ENCODE measurements at places on chromosomes 1 and 21.

DNA sequence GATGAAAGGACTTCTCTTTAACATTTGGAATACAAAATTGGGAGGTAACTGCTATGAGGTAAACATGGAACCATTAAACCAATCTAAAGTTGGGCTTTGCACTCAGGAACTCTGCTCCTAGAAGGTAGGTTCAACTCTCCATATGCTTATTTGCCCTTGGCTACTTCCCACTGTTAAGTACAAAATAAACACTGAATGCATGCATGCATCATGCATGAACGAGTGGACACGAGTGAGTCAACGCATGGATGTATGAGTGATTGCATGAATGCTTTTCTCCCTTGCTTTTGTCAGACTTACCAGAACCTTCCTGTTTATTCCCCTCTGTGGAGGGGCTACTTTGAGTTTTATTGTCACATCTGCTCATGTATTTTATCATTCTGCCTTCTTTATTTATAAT is 42.4 kb upstream of the RUNX1 start:
- no peak for DNase-seq

DNA sequence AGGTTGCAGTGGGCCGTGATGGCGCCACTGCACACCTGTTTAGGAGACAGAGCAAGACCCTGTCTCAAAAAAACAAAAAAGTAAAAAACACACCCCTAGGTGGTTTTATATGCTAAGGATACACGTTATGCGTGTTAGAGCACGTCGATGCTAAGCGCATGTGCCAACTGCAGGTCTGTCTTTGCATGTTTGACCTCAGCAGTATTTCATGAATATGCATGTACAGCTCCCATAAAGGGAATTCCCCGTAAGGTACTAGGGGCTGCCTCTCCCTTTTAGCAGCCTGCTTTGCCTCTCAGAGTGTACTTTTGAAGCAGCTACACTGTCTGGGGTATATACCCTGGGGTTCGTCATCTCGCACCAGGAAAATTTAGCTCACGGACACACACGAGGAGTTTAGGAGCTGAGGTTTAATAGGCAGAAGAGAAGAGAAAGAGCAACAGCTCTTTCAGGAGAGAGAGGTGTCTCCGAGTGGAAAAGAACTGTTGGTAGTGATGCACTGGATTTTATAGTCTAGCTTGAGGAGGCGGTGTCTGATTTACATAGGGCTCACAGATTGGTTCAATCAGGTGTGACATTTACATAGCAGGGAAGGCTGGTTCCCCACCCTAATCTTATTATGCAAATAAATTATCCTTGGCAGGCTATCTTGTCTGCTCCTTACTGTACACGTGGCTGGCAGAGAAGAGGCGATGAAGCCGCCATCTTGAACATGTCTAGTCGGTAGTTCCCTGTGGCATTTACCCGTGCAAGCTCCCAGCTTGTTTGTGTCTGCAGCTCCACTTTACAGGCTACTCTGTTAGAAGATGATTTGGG is 4.2 kb upstream of the OTUD3 start:
- DNase-seq, result no peak

DNA sequence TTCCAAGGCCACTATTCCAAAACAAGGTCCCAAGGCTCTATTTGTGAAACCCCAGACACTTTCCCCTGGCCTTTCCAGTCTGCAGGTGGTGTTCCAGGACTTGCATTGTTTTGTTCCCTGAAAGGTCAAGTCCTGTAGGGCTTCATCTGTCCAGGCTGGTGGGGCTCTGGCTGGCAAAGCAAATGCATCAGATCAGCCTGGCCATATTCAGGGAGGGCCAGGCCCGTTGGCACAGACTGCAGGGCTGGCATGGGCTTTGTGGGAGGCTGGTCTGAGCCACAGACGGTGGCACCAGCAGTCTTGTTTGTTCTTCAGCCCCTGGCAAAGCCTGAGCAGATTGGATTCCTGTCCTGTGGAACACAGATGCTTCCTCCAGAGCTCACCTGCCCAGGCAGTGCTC is 93.0 kb downstream of the SPATA46 start:
- no peak for DNase-seq

DNA sequence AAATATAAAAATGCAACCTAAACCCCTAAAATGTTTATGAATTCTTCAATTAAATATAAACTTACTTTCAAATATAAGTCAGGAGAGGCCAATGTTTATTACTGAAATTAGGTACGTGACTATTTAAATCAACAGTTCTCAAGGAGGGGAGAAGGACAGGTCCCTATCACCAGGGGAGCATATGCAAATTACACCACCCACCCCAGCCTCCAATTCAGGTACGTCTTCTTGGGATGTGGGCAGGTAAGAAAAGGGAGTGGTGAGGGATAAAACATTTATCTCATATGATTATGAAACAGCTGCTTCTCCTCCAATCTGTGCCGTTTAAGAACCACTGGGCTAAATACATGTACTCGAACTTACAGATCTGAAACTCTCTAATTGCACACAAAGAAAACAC is 3.4 kb downstream of the COP1 start:
- DNase-seq, result no peak

DNA sequence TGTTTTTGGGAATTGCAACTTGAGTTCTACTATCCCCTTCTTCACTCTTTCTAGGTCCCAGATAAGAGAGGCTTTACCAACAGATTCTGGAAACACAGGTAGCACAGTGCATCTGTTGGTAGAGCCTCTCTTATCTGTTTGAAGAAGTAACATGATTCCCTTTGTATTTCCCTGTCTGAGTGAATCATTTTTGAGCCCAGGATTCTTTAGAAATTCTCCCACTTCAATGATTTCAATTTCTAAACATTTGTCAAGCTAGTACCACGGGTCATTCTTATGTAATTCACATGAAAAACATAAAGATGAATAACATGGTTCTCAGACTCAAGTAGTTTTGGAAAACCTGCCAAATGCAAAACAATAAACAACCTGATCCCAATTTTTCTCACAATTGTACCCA is 72.0 kb upstream of the DUSP10 start:
- no peak for DNase-seq

GRCh38 chr1:171583591-171584201 is 38.3 kb upstream of the MYOCOS start:
- DNase-seq, result no peak

DNA sequence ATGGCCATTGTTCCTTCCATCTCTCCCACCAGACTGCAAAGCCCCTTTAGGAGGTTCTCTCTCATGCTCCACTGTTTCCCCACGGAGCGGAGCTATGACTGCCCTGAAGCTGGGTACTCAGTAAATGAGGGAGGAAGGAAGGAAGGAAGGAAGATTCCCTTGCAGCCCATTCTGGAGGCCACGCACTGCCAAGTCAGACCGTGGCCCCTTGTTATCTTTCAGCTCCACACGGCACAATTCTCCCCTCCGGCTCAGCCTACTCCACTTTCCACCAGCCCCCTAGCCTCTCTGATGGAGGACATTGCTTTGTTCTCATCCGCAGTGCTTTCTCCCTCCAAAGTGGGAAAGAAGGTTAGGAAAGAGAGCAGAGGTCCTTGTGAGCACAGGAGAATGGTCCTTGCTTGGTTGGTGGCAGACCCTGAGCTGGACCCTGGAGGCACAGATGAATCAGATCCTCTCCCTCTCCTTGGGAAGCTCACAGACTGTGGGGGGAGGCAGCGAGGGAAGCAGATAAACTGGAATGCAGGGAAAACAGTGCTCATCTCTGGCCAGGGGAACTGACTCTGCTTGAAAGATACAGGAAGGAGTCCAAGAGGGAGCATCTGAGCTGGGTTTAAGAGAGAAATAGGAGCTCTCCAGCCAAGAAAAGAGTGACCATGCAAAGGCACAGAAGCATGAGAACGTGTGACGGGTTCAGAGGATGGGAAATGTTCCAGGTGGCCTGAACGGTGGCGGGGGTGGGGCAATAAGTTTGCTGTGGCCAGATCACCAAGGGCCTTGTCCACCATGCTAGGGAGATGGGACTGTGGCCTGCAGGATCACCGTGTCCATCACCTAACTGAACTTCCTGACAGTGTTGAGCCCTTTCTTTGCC is 52.6 kb downstream of the GLIS1 start:
- no peak for DNase-seq

- DNase-seq, result no peak
Observed at GRCh38 chr1:192709544-192709943, 73.6 kb downstream of the RGS13 start.

GRCh38 chr1:188499690-188500089 is 1670.9 kb downstream of the PLA2G4A start:
- no peak for DNase-seq

GRCh38 chr1:234720709-234721441 is 110.9 kb upstream of the IRF2BP2 start:
- DNase-seq, result no peak

- DNase-seq, result no peak
Observed at GRCh38 chr1:64155278-64155677, 48.1 kb upstream of the UBE2U start.

- DNase-seq, result no peak
Observed at GRCh38 chr1:203454986-203455471, 20.6 kb upstream of the PRELP start.

GRCh38 chr1:210786546-210786945 is 347.4 kb downstream of the KCNH1 start:
- DNase-seq, result no peak

GRCh38 chr1:166915941-166916340 is 39.9 kb upstream of the TADA1 start:
- DNase-seq, result no peak

GRCh38 chr1:185156288-185156853 is 382 bp downstream of the TRMT1L start:
- no peak for DNase-seq

- DNase-seq, result no peak
Observed at GRCh38 chr1:239998312-239998649, 93.4 kb upstream of the FMN2 start.

DNA sequence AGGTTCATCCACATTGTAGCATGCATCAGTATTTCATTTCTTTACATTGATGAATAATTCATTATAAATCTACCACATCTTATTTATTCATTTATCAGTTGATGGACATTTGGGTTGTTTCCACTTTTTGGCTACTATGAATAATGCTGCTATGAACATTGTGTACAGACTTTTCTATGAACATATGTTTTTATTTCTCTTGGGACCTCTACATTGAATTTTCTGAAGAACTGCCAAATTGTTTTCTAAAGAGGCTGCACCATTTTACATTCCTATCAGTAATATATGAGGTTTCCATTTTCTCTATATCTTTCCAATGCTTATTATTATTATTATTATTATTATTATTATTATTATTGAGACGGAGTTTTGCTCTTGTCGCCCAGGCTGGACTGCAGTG is 81.3 kb upstream of the SELENON start:
- no peak for DNase-seq

- no peak for DNase-seq
Observed at GRCh38 chr1:60857851-60858250, 224.5 kb upstream of the NFIA start.

GRCh38 chr1:199639453-199639852 is 388.1 kb upstream of the NR5A2 start:
- DNase-seq, result no peak

GRCh38 chr1:168333562-168334276 is 53.0 kb downstream of the TBX19 start:
- no peak for DNase-seq

- DNase-seq, result no peak
Observed at GRCh38 chr1:26827106-26827604, 667 bp downstream of the ZDHHC18 start.

- no peak for DNase-seq
Observed at GRCh38 chr1:225548140-225548857, 104.6 kb downstream of the ENAH start.

DNA sequence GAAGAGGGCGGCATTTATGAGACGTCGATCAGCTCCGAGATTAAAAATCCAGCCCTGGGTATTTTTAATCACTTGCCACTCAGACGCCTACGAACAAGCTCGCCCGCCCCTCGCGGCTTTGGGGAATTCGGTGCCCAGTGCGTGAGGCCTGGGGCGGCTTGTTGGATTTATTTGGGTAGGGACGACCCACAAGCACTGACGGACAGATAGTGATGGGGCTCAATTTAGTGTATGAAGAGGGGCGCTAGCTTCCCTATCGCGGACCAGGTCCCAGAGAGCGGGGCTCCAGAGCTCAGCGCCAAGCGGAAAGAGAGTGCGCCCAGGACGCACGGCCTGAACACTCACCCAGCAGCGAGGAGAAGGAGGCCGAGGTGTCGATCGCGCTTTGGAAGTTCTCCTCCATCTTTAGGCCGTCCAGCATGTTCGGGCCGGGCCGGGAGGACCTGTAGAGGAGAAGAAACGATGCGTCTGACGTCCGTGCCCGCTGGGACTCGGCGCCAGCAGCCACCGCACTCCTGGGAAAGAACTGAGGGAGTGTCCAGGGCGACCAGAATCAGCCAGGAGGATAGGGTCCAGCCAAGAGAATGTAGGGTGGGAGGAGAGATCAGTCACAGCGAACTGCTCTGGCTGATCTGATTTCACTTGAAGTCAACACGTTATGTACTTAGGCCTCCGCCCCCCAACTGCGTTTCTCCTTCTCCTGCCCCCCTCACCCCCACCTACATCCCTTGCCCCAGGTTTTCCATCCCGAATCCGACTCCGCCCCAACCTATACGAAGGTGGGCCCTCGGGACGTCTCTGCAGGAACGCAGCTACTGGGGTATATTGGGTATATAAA is 1.2 kb downstream of the LMX1A start:
- DNase-seq, result no peak

- no peak for DNase-seq
Observed at GRCh38 chr1:89602871-89603404, 30.0 kb upstream of the LRRC8C start.

DNA sequence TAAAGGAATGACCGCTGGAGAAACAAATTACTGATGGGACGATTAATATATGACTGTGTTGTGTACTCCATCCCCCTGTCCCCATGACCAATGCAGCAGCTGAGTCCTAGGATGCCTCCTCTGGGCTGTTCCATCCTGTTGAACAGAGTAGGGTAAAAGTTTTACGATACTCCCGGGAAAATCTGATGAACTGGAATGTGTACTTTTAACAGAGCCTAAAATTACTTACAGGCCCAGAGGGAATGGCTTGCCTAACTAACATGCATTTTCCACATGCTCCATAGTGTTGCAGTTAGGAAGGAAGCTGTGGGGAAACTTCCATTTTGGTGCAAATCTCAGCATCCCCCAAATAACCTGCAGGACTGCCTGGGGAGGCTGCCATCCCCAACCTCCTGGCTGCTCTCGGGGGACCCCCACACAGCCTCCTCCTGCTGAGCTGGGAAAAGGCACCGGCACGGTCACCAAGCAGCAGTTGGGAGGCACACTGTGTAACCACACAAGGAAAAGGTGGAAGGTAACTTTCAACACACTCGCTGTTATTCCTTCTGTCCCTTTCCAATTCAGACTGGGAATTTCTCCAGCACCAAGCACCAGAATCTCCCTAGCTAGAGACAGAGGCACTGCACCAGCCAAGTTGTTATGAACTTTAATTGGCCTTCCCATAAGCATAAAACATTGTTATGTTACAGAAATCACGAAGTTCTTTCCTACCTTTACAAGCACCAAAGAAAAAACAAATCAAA is 97.2 kb downstream of the BCAR3 start:
- DNase-seq, result no peak

GRCh38 chr21:42114646-42115045 is 43.5 kb downstream of the UMODL1 start:
- no peak for DNase-seq

DNA sequence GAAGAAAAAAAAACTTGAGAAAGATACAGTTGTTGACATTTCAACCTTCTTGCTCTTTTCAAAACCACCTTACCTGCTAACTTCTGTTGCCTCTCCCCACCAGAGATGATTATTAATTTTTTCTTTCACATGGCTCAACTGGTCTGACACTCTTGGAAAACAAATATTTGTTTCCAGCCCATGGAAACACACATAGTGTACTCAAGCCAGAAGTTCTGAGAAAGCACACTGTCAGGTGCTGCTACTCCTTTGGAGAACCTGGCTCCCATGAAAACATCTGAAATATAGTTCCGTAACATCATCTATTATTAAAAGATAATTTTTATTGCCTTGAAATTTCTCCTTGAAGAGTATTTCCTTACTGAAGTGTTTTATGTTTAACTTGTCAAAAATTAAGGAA is 145.0 kb upstream of the C1orf105 start:
- DNase-seq, result no peak
